RWPE2 (cell line): ENCODE measurements at places on chromosomes 13 and 19.

- H3K4me3 ChIP-seq, result no peak overlapping the region
- no peaks in the 10 kb centered on the region for H3K27me3 ChIP-seq
- no peak overlapping the region for H3K27ac ChIP-seq
- no peak for DNase-seq
Observed at GRCh38 chr19:52307275-52307674, 10.3 kb downstream of the ZNF480 start.

GRCh38 chr13:109652531-109652930 is 133.9 kb downstream of the IRS2 start:
- H3K4me3 ChIP-seq, result no peak overlapping the region
- H3K36me3 ChIP-seq, result no peaks in the 10 kb centered on the region; the same call in 1 of the 2 replicates
- no peaks in the 10 kb centered on the region for H3K27me3 ChIP-seq
- H3K4me1 ChIP-seq, result peaks cover 8% of the 10 kb centered on the region
- peak overlapping the region; percentile 30 for H3K27ac ChIP-seq

GRCh38 chr19:38303517-38304351 is at the start of gene C19orf33:
C19orf33 (plus strand) TSS chr19:38304251; CDS start chr19:38304262, 11 bp downstream.
- peaks cover 35% of the 10 kb centered on the region for H3K4me1 ChIP-seq
- H3K27ac ChIP-seq, result peak within 1 kb of the TSS; percentile 96
- peak; percentile 96 for DNase-seq
- peak within 1 kb of the TSS; percentile 53 for H3K4me3 ChIP-seq

GRCh38 chr13:75378301-75378700 is 103.7 kb downstream of the TBC1D4 start:
- no peak overlapping the region for H3K27ac ChIP-seq
- H3K4me3 ChIP-seq, result no peak overlapping the region
- H3K27me3 ChIP-seq, result no peaks in the 10 kb centered on the region

DNA sequence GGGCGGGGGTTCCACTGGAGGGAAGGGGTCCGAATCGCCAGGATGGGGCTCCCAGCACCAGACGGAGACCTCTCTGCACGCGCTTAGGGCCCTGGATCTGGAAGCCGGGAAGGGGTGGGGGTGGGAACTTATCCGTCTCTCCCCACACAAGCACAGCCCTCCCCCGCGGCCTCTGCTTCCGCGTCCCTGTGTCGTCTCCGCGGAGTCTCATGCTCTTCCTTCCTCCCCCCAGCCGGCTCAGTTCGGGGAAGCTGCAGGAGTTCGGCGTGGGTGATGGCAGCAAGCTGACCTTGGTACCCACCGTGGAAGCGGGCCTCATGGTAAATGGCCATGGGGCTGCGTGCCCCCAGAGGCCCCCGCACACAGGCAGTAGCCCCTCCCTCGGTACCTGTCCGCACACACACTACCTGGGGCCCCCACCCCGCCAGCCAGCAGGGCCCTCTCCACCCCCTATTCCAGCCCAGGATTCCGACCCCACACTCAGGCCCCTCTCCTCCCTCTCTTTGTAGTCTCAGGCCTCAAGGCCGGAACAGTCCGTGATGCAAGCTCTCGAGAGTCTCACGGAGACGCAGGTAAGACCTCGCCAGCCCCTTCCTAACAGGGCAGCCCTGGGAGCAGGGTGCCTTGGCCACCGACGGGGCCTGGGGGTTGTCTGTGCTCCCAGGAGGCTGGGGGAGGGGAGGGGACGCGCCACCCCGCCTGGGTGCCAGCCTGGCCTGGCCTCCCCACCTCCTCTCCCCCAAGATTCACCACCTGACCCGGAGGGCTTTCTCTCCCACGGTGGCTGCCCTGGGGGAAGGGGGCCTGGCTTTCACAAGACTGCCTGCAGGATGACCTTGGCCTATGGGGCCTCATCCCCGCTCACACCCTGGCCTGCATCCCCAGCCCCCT is 3.2 kb downstream of the MIDN start:
- H3K36me3 ChIP-seq, result peaks cover 56% of the 10 kb centered on the region
- peak overlapping the region; percentile 58 for H3K4me3 ChIP-seq
- peaks cover 12% of the 10 kb centered on the region for H3K4me1 ChIP-seq
- no peaks in the 10 kb centered on the region for H3K27me3 ChIP-seq
- DNase-seq, result no peak
- H3K27ac ChIP-seq, result peak overlapping the region; percentile 97

DNA sequence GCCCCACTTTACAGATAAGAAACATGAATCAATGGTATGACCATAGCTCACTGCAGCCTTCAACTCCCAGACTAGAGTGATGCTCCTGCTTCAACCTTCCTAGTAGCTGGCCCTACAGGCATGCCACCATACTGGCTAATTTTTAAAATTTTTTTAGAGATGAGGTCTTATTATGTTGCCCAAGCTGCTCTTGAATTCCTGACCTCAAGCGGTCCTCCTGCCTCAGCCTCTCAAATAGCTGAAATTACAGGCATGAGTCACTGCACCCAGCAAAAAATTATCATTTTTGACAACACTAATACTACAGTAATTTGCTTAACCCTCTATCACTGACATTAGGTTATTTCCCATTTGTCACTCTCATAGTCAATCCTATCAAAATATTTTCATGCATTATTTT is 14.7 kb downstream of the CAB39L start:
- H3K27me3 ChIP-seq, result no peaks in the 10 kb centered on the region
- DNase-seq, result no peak
- no peaks in the 10 kb centered on the region for H3K4me1 ChIP-seq
- H3K36me3 ChIP-seq, result peaks cover 6% of the 10 kb centered on the region; the same call in 1 of the 2 replicates

DNA sequence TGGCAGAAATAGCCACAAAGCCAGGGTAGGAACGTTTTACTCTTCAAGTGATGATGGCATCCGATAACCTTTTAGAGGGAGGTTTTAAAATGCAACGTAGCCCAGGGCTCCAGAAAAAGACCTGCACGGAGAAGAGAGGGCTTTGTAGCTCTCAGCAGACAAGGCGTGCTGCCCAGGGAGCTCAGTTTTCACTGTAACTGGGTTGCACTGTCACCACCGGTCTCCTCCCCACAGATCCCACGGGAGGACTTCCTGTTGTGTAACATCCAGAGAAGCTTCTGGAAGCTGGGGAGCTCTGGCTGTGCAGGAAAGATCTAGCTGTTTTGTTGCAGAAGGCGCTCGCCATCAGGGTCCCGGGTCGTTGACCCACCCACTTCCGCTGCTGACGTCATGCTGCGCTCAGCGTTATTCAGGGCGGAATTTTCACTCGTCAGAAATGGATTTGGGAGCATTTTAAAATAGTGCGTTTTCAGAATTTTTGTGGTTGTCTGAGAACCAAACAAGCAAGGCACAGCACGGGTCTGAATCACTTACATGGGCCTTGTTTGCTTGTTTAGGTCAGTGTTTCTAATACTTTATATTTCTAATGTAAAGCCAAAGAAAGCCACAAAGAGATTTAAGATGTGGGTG is 50.8 kb downstream of the ATP11A start:
- no peaks in the 10 kb centered on the region for H3K27me3 ChIP-seq
- H3K36me3 ChIP-seq, result no peaks in the 10 kb centered on the region
- no peak overlapping the region for H3K4me3 ChIP-seq
- H3K4me1 ChIP-seq, result no peaks in the 10 kb centered on the region
- DNase-seq, result no peak

GRCh38 chr13:97422118-97423054 is 11.6 kb upstream of the RAP2A start:
- no peaks in the 10 kb centered on the region for H3K36me3 ChIP-seq
- no peak for DNase-seq
- H3K27me3 ChIP-seq, result no peaks in the 10 kb centered on the region
- H3K4me3 ChIP-seq, result no peak overlapping the region

- H3K4me1 ChIP-seq, result no peaks in the 10 kb centered on the region
- no peak overlapping the region for H3K4me3 ChIP-seq
- H3K27ac ChIP-seq, result no peak overlapping the region
- no peaks in the 10 kb centered on the region for H3K27me3 ChIP-seq
- no peaks in the 10 kb centered on the region for H3K36me3 ChIP-seq
Observed at GRCh38 chr13:46529216-46529919, 23.6 kb upstream of the LRCH1 start.

DNA sequence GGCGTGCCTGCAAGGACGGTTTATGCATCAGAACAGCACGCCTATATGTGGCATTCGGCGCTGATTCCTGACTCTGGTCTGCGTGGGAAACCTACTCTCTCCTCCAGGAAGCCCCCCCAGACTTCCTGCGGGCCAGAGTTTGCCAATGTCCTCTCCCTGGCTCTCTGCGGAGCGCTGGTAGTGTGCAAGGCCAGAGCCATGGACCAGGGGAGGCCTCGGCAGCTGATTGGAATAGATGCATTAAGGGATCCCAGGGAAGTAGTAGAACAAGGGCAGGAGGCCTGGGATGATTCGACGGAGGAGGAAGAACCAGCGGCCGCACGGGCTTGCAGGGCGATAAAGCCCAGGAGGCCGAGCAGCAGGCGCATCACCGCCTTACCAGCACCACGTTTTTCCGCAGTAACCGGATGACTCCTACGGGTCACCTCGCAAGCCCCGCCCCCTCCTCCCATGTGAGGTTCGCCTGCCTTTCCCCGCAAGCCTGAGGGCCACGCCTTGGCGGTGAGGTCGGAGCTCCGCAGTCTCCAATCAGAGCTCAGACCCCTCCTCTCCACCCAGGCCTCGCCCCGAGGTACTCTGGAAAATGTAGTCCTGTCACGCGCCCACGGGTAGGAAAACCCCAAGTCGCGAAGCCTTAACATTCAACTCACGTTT is 5.0 kb downstream of the CLEC11A start:
- no peaks in the 10 kb centered on the region for H3K27me3 ChIP-seq
- H3K4me3 ChIP-seq, result no peak overlapping the region
- no peak overlapping the region for H3K27ac ChIP-seq
- no peaks in the 10 kb centered on the region for H3K4me1 ChIP-seq

GRCh38 chr19:41356984-41357739 is 3.4 kb upstream of the TGFB1 start:
- no peaks in the 10 kb centered on the region for H3K4me1 ChIP-seq
- H3K27me3 ChIP-seq, result no peaks in the 10 kb centered on the region
- H3K36me3 ChIP-seq, result no peaks in the 10 kb centered on the region
- DNase-seq, result no peak
- H3K27ac ChIP-seq, result no peak overlapping the region
- no peak overlapping the region for H3K4me3 ChIP-seq

- DNase-seq, result no peak
- H3K4me3 ChIP-seq, result no peak overlapping the region
- no peaks in the 10 kb centered on the region for H3K27me3 ChIP-seq
- H3K4me1 ChIP-seq, result no peaks in the 10 kb centered on the region
Observed at GRCh38 chr19:48350856-48351255, 12.9 kb downstream of the TMEM143 start.

- H3K4me3 ChIP-seq, result no peak overlapping the region
- H3K27me3 ChIP-seq, result no peaks in the 10 kb centered on the region
- H3K27ac ChIP-seq, result no peak overlapping the region
- H3K36me3 ChIP-seq, result no peaks in the 10 kb centered on the region
Observed at GRCh38 chr19:50269653-50270052, 59.5 kb downstream of the KCNC3 start.

- no peak overlapping the region for H3K27ac ChIP-seq
- peaks cover 5% of the 10 kb centered on the region for H3K4me1 ChIP-seq
- H3K4me3 ChIP-seq, result no peak overlapping the region
- H3K27me3 ChIP-seq, result no peaks in the 10 kb centered on the region
- no peak for DNase-seq
Observed at GRCh38 chr13:35927567-35928021, 203.6 kb downstream of the DCLK1 start.

DNA sequence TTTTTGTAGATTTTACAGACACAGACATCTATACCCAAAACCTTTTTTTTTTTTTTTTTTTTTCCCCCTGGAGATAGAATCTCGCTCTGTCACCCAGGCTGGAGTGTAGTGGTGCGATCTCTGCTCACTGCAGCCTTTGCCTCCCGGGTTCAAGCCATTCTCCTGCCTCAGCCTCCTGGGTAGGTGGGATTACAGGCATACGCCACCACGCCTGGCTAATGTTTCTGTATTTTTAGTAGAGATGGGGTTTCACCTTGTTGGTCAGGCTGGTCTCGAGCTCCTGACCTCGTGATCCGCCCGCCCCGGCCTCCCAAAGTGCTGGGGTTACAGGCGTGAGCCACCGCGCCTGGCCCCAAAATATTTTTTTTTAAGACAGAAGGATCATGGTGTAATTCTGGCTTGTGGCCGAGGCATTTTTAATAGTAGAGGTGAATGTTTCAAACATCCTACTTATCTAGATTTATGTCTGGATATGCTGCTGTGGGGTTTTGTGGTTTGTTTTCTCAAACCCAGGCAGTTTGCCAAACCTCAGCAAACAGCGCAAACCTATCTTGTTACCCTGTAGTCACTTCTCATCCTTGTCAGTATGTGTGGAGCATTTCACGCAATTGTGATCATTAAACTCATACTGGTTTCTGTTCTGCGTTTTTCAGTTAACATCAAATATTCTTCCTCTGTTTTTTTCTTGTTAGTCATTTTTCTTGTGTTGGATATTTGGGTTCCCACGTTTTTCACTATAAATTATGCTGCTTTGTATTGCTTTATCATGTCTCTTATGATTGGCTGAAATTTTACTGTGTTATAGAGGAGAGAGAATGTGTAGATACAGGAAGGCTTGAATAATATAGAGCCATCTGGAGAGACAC is 36.2 kb upstream of the GARRE1 start:
- H3K27ac ChIP-seq, result peak overlapping the region; percentile 23
- DNase-seq, result no peak
- H3K4me1 ChIP-seq, result peaks cover 13% of the 10 kb centered on the region
- no peak overlapping the region for H3K4me3 ChIP-seq
- H3K27me3 ChIP-seq, result no peaks in the 10 kb centered on the region

- no peak overlapping the region for H3K4me3 ChIP-seq
- H3K36me3 ChIP-seq, result no peaks in the 10 kb centered on the region
- peaks cover 33% of the 10 kb centered on the region for H3K4me1 ChIP-seq
- DNase-seq, result no peak
Observed at GRCh38 chr13:97302611-97303010, 80.5 kb downstream of the MBNL2 start.

- no peaks in the 10 kb centered on the region for H3K36me3 ChIP-seq
- no peak overlapping the region for H3K27ac ChIP-seq
- H3K4me3 ChIP-seq, result no peak overlapping the region
- peaks cover 8% of the 10 kb centered on the region for H3K4me1 ChIP-seq
Observed at GRCh38 chr19:40827386-40828247, 22.6 kb downstream of the CYP2A6 start.

- no peaks in the 10 kb centered on the region for H3K36me3 ChIP-seq
- no peak overlapping the region for H3K27ac ChIP-seq
- H3K27me3 ChIP-seq, result peaks cover 6% of the 10 kb centered on the region
Observed at GRCh38 chr19:50632151-50632835, 7.4 kb downstream of the SYT3 start.

- no peaks in the 10 kb centered on the region for H3K27me3 ChIP-seq
- H3K36me3 ChIP-seq, result no peaks in the 10 kb centered on the region
- DNase-seq, result no peak
- H3K27ac ChIP-seq, result no peak overlapping the region
- no peaks in the 10 kb centered on the region for H3K4me1 ChIP-seq
Observed at GRCh38 chr13:101383595-101383994, 32.7 kb downstream of the NALCN start.

- H3K27ac ChIP-seq, result no peak overlapping the region
- H3K4me1 ChIP-seq, result peaks cover 5% of the 10 kb centered on the region
- no peak for DNase-seq
Observed at GRCh38 chr13:37701306-37701705, 102.7 kb upstream of the POSTN start.

GRCh38 chr13:31246918-31247317 is 47.1 kb downstream of the B3GLCT start:
- no peak overlapping the region for H3K27ac ChIP-seq
- H3K4me3 ChIP-seq, result no peak overlapping the region
- no peaks in the 10 kb centered on the region for H3K27me3 ChIP-seq
- no peaks in the 10 kb centered on the region for H3K4me1 ChIP-seq
- DNase-seq, result no peak
